Chondrocyte (in vitro differentiated cells): ENCODE measurements at places on chromosomes 5 and 9.
A peak's percentile ranks its signal among the peaks of the same experiment; 100 is the strongest.

- no peaks in the 10 kb centered on the region for H3K27me3 ChIP-seq
- H3K27ac ChIP-seq: no peak overlapping the region
- peaks cover 24% of the 10 kb centered on the region for H3K4me1 ChIP-seq
- no peak for DNase-seq
- no peak overlapping the region for H3K4me3 ChIP-seq
These were observed 62.8 kb downstream of the PFDN1 start for GRCh38 chr5:140239939-140240700.

- DNase-seq: no peak
- no peak overlapping the region for H3K4me3 ChIP-seq
- peaks cover 7% of the 10 kb centered on the region for H3K36me3 ChIP-seq
- H3K27me3 ChIP-seq: no peaks in the 10 kb centered on the region
- H3K4me1 ChIP-seq: peaks cover 9% of the 10 kb centered on the region
These were observed 68.4 kb downstream of the CAST start for GRCh38 chr5:96730586-96730985.

GRCh38 chr5:135046661-135047346, 12.8 kb upstream of the PITX1 start:
- peak; percentile 69 for DNase-seq
- H3K4me1 ChIP-seq: no peaks in the 10 kb centered on the region
- H3K4me3 ChIP-seq: no peak overlapping the region
- H3K27me3 ChIP-seq: peaks cover 86% of the 10 kb centered on the region

DNA sequence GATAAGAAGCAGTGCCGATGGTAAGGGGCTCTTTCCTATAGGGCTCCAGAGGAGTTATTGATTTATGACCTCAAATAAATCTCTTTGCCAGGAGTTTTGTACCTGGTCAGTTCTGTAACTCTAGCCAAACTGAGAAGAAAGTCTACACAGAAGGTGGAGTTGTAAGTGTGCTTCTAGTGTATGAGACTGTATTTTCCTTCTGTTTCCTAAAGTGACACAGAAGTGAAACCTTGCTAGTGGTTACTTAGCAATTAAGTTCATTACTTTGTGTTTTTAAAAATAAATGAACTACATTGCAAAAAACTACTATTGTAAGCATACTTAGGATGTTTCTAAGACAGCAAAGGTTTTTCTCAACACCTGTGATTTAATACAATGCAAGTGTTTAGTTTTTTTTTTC, 48.7 kb upstream of the ACTBL2 start:
- DNase-seq: no peak
- H3K4me3 ChIP-seq: no peak overlapping the region
- H3K27me3 ChIP-seq: no peaks in the 10 kb centered on the region
- H3K4me1 ChIP-seq: peaks cover 7% of the 10 kb centered on the region
- no peaks in the 10 kb centered on the region for H3K36me3 ChIP-seq
- no peak overlapping the region for H3K27ac ChIP-seq

DNA sequence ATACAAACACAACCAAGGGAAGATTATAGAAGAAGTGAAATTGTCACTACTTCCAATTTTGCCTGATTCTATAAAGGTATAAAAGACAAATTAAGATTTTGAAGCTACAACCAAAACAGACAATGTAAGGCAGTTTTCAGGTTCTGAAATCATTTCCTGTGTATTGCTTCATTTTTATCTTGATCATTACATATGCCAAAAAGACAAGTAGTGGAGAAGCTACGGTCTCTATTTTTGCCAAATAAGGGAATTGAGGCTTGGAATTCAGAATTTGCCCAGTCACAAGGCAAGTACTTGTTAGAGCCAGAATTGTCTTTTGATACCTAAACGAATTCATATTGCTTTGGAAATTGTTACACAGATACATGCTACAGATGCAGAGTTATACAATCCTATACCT, 20.6 kb downstream of the EDIL3 start:
- peaks cover 69% of the 10 kb centered on the region for H3K4me1 ChIP-seq
- no peak overlapping the region for H3K4me3 ChIP-seq
- H3K27me3 ChIP-seq: no peaks in the 10 kb centered on the region
- DNase-seq: no peak
- H3K27ac ChIP-seq: peak overlapping the region; percentile 22

DNA sequence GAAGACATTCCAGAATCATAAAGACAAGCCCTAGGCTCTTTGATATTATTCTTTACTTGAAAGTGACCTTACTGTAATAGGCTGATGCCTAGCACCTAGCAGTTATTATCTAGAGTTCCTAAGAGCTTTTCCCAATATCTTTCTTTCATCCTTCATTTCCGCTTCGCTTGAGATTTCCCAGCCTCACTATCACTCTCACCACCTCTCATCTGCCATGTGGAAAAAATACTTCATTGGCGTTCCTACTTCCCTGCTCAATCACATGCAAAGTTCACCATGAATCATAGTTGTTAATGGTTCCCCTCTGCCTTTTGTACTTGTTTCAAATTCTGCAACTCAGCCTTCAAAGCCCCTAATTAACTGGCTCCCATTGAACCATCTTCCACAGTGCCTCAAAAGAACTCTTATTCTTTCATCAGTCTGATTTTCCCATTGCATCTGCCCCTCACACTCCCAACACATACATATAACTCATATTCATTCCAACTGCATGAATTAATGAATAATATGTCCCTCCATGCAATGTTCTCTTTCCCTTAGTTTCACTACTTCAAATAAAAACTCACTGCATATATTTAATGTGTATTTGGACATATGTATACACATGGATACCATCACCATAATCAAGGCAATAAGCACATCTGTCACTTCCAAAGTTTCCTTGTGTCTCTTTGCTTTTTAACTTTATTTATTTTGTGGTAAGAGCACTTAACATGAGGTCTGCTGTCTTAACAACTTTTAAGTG, 221.6 kb downstream of the PARP8 start:
- no peak overlapping the region for H3K27ac ChIP-seq
- H3K4me1 ChIP-seq: peaks cover 3% of the 10 kb centered on the region
- no peaks in the 10 kb centered on the region for H3K36me3 ChIP-seq
- no peak for DNase-seq
- H3K4me3 ChIP-seq: no peak overlapping the region

DNA sequence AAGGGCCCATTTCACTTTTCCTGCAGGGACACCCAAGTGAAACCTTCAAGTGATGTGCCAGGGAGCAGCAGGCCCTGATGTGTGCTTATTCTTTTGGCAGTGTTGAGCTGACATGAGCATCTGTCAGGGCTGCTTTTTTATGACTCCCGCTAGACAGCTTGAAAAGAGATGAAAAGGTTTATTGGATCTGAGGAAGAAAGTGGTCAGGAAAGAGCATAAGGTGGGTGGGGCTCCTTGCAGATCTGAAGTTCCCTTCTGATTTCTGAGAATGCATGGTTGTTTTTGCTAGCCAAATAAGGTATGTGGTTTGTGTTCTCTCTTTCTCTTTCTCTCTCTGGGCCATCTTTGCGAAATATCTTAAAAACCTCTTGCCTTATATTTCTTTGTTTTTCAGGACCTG, 316.1 kb downstream of the DMRT2 start:
- no peaks in the 10 kb centered on the region for H3K36me3 ChIP-seq
- no peaks in the 10 kb centered on the region for H3K4me1 ChIP-seq
- no peak overlapping the region for H3K27ac ChIP-seq

DNA sequence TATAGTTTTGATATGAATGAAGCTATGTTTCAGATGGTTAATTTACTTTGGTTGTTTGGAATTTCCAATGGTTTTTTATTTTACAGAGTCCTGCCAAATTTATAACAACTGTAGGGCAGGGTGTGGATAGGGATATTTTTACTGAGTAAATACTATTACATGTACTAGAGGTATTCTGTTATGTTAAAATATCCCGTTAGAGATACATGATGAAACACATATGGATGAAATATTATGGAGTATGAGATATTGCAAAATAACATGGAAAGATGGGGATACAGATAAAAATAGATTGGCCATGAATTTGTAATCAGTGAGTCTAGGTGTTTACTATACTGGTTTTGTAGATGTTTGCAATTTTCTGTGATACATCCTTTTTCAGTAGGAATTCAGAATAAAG, 76.7 kb downstream of the RAB24 start:
- H3K27me3 ChIP-seq: no peaks in the 10 kb centered on the region
- no peak overlapping the region for H3K4me3 ChIP-seq
- no peak overlapping the region for H3K27ac ChIP-seq
- peaks cover 5% of the 10 kb centered on the region for H3K36me3 ChIP-seq
- peaks cover 14% of the 10 kb centered on the region for H3K4me1 ChIP-seq
- no peak for DNase-seq

DNA sequence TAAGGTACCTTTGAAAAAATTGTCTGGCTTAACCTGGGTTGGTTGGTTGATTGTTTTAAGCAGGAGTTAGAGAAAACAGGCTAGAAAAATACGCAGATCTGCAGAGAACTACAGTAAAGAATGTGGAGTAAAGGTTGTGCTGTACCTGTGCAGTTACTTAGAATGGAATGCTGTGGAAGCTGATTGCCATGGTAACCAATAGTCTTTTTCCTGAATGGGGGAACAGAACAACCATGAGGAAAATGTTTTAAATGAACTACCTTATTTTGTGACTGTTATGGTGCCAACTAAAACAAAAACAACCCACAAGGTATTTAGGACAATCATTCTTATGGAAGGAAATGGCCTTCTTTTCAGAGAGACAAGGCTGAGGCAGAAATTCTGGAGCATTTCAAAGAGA, 4.8 kb upstream of the HOMER1 start:
- no peak overlapping the region for H3K4me3 ChIP-seq
- peaks cover 10% of the 10 kb centered on the region for H3K4me1 ChIP-seq
- no peak for DNase-seq
- no peak overlapping the region for H3K27ac ChIP-seq
- no peaks in the 10 kb centered on the region for H3K27me3 ChIP-seq
- H3K36me3 ChIP-seq: no peaks in the 10 kb centered on the region

- no peak for DNase-seq
- peaks cover 9% of the 10 kb centered on the region for H3K36me3 ChIP-seq
- H3K27ac ChIP-seq: no peak overlapping the region
- no peaks in the 10 kb centered on the region for H3K27me3 ChIP-seq
These were observed 37.2 kb downstream of the TLE1 start for GRCh38 chr9:81652058-81652687.
